ENCODE measurements at places on chromosomes 7 and 10.
A peak's percentile ranks its signal among the peaks of the same experiment; 100 is the strongest.

- no peak for DNase-seq
These were observed 599.6 kb upstream of the POT1 start for GRCh38 chr7:125529249-125529648.

DNA sequence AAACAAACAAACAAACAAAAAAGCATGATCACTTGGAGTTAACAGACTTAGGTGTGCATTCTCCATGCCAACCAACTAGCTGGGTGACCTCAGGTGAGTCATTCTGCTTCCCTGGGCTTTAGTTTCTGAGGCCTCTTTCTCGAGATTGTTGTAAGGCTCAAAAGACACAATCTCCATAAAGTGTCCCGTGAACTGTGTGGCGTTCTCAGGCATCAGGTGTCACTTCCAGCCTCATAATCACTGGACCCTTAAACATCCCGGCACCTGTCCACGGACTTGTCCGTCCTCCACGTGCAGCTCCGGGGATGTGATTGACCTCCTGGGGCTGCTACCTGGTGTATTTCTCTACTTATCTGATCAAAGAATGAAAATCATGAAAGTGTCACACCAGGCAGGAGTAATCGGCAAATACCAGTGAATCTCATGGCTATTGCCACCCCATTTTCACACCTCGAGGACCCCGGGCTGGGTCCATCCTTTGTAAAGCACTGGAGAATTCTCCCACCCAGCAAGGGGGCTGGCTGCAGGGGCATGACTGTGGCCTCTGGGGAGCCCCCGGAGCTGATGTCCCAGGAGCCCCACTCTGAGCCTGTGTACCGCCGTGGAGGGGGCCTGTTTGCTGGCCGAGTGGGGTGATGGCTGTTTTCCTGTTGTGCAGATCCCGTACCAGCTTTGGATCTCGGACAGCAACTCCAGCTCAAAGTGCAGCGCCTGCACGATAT is 189.8 kb upstream of the SH2B2 start:
- DNase-seq = no peak

GRCh38 chr7:155357573-155358041 is 59.9 kb downstream of the INSIG1 start:
- no peak for DNase-seq

DNA sequence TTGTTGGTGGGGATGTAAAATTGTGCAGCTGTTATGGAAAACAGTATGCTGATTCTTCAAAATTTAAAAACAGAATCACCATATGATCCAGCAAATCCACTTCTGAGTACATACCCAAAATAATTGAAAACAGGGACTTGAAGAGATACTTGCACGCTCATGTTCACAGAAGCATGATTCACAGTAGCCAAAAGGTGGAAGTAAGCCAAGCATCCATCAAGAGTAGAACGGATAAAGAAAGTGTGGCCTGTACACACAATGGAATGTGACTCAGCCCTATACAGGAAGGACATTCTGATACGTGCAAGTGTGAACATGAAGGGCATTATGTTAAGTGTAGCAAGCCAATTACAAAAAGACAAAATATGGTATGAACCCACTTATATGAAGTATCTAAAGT is 696.7 kb upstream of the CELF2 start:
- no peak for DNase-seq

DNA sequence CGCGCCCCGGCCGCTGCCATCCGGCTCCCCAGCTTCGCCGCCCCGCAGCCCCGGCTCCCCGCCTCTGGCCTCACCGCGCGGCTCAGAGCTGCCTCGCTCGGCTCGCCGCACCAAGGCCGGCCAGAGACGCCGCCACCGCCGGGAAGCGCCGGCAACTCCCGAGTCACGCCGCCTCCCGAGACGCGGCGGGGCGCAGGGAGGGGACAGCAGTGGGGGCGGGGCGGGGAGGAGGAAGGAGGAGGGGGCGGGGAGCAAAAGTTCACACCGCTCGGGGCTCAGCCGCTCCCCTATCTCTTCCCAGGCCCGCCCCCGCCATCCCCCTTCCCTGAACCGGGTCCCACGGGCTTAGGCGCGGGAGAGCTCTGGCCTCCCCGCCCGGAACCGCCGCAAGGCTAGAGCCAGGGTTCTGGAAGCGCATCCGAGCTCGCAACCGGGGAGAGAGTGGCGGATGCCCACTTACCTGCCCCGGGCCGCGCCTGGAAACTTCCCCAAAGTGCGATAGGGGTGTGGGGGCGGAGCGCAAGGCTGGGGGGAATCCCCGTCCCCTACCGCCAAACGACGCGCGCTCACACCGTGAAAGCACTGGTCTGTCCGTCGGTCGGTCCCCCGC is 1.0 kb downstream of the CHST15 start:
- DNase-seq = no peak

GRCh38 chr10:19592276-19592675 is 224.0 kb upstream of the PLXDC2 start:
- DNase-seq = no peak

DNA sequence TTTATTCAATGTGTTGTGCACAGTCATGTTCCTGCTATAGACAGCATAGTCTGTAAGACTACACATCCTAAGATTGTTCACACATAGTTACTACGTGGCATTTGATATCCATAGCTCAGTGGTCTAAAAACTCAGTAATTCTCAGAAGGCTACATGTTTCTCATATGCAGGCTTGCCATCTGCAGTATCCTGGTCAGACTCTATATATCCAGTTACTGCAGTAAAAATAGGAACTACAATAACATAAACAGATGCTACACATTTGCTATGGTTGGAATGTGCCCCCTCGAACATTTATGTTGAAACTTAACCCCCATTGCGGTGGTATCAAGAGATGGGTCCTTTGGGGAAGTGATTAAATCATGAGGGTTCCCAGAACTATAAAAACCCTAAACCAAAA is 1377.8 kb upstream of the LRRTM3 start:
- no peak for DNase-seq

- no peak for DNase-seq
These were observed 43.0 kb upstream of the SHTN1 start for GRCh38 chr10:117047947-117048346.

- peak; percentile 10 for DNase-seq
These were observed 147.9 kb upstream of the FRMD4A start for GRCh38 chr10:14478604-14479003.

- no peak for DNase-seq
These were observed 40.6 kb upstream of the PTPRZ1 start for GRCh38 chr7:121832347-121832746.

GRCh38 chr10:11236234-11236633 is 218.6 kb downstream of the CELF2 start:
- no peak for DNase-seq

- DNase-seq = no peak
These were observed 66.6 kb downstream of the CUBN start for GRCh38 chr10:17062955-17063484.

DNA sequence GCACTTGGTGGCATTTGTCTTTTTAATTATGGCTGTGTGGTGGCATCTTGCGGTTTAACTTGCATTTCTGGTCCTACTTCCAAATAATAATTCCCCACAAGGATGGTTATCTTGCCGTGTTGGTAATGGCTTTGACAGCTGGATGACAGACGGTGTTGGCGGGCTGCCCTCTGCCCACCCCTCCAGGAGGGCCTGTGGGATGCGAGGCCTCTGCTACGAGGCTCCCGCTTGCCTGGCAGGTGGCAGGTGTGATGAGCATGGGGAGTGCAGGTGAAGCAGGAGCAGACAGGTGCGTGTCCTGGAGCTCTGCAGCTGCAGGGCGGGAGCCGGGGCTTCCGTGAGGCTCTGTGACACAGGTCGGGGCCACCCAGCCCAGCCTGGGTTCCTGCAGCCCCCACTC is 11.8 kb downstream of the INPP5A start:
- DNase-seq = no peak

DNA sequence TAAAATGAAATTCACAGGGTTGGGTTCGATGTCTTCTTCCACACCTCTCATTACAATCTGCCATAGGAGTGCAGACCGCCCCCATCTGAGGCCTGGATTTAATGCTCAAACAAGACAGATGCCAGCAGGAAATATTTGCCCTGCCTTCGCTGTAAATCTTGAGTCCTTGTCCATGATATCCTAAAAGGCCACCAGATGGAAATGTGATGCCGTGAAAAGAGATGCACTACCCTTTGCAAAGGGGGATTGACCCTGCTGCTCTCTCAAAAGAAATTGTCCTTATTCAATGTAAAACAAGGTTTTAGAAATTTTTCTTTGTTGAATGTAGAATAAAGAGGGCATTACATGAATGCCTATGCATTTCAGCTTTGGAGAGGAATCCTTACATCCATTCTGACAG is 37.5 kb downstream of the AGAP4 start:
- no peak for DNase-seq

DNA sequence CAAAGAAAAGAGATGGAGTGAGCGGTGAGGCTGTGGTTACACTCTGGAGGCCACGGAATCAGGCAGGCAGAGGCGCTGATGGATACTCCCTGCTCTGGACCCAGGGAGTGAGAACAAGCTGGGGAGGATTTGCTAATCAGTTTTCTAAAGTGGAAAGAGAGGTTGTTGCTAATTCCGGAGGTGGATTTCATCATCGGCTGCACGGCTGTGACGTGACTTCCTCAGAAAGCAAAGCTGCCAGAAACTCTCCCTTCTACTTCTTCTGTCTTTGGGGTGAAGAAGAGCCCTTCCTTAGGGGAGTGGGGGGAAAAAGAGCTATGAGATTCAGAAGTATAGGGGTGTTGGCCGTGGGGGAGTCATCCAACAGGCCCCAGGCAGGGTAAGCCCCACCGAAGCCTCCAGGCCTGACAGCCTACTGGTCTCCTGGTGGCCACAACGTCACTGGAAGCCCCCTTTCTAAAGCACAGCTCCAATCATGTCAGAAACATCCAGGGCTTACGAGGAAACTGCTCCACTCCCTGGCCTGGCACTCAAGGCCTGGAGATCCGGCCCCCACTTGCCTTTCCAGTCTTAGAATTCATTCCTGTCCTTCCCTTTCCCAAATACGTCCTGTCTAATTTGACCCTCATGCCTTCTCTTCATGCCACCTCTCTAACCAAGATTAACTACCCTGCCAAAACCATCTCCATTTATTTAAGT is 114.5 kb downstream of the HIP1 start:
- DNase-seq = no peak

GRCh38 chr10:30368065-30368718 is 19.1 kb upstream of the MTPAP start:
- DNase-seq = no peak

- no peak for DNase-seq
These were observed 66.2 kb upstream of the MXI1 start for GRCh38 chr10:110141185-110141584.

DNA sequence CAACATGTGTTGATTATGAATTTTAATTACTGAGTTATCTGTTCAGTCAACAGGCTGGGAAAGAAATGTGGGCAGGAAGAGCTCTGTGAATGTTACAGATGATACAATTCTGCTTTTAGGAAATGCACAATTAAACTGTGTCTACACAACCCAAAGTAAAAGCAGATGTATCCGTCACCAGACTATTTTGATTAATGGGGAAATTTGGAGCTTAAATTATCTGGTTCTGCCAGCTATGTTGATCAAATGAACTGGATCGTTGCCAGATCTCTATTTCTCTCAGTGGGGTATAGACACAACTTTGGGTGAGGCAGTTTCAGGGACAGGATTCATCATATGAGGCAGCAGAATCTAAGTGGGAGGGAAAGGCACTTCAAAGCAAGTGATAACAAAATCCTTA is 136.5 kb downstream of the NEUROD6 start:
- no peak for DNase-seq

DNA sequence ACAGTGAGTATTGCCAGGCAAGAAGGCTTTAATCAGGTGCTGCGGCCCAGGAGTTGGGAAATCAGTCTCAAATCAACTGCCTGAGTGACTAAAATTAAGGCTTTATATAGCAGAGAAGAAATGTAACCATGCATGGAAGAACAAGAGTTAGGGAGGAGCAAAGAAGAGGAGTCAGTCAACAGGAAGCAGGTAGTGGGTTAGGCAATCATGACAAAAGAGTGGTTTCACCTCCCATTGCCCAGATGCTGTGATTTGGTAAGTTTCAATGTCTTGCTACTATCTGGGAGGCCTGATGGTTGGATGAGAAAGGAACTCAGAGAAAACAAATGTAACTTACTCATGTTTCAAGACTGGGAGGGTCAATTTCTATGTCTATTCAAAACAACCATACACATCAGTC is 998.3 kb downstream of the GATA3 start:
- no peak for DNase-seq

DNA sequence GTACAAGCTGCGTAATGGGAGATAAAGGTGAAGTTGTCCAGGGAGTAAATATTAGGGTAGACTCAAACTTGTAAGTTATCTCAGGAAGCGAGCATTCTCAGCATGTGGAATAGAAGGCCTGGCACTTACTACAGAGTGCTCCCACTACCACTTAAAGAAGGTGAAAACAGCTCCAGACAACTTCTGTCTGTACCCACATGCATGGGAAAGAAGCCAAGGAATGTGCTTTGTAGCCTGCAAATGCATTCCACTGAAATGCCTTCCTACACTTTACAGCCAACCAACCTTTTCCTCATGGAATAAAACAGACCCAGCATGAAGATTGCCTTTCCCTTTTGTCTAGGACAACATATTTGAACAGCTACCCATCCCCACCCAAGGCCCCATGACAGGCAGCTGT is 45.4 kb upstream of the NPSR1 start:
- DNase-seq = no peak

GRCh38 chr10:125641398-125641797 is 41.6 kb downstream of the TEX36 start:
- no peak for DNase-seq

DNA sequence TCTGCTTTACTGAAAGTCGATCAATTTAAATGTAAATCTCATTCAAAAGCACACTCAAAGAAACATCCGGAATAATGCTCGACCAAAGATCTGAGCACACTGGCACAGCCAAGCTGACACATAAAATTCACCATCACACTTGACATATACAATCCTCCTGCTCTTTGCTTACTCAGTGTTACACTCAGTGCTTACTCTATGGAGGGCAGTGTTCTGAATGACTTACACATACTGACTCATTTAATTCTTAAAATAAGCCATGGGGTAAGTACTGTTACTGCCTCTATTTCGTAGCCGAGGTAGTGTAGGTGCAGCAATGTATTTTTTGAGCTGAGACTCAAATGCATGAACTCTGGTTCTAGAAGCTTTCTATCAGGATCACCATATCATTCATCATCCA is 421.5 kb upstream of the LRRN3 start:
- DNase-seq = no peak

DNA sequence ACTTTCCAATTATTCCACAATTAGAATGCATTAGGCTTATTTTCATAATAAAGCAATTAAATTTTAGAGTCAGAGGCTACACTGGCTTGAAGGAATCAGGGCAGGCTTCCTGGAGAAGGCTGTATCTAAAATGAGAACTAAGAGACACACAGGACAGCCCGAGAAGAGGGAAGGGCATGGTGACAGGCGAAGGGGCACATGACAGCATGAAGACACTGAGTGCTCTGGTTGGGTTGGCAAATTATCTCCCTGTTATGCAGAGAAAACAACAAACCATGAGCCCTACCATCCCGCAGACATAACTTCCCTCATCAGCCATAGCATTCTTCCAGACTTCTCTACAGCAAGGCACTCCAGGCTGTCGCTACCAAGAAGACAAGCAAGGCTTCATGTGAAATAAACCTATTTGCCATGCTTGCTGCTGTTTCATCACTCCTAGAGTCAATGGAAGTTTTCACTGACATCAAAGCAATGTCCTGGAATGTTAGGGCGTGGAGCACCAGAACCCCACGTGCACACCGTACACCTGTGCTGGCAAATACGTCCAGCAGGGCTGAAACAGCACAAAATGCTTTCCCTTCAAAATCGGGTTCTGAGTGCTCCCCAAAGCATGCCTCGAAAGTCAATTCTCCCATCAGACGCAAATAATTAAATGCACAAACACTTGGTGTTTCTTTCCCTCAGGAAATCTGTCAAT is 21.3 kb downstream of the VOPP1 start:
- DNase-seq = no peak

- DNase-seq = no peak
These were observed 39.1 kb upstream of the DIP2C start for GRCh38 chr10:728603-729002.
